K562 (cell line): ENCODE measurements at places on chromosomes 7 and 10. TPM values are rescaled to one million over a fixed set of nuclear protein-coding genes. Genes with fewer than 3 reads are reported as not detected.

GRCh38 chr10:95260397-95260881 is 30.4 kb downstream of the PDLIM1 start:
- H3K27me3 ChIP-seq, result no peaks in the 10 kb centered on the region
- no peak overlapping the region for H3K4me3 ChIP-seq
- peaks cover 72% of the 10 kb centered on the region; the same call in 2 of the 3 replicates for H3K36me3 ChIP-seq
- DNase-seq, result no peak

DNA sequence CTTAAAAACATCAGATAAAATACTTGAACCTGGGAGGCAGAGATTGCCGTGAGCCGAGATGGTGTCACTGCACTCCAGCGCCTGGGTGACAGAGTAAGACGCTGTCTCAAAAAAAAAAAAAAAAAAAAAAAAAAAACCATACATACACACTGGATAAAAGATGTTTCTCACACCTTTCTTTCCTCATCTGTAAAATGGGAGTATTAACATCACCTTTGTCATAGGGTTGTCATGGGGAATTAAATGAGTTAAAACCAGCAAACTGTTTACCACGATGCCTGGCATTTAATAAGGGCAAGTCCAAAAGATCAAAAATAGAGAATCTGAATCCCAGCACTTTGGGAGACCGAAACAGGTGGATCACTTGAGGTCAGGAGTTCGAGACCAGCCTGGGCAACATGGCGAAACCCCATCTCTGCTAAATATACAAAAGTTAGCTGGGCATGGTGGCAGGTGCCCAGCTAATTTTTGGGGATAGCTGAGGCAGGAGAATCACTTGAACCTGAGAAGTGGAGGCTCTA is 12.9 kb downstream of the LRRC20 start:
- H3K4me3 ChIP-seq, result no peak overlapping the region
- no peaks in the 10 kb centered on the region for H3K4me1 ChIP-seq
- no peak overlapping the region for H3K27ac ChIP-seq

GRCh38 chr10:100359030-100359432 is 12.0 kb downstream of the SCD start:
- peaks cover 23% of the 10 kb centered on the region for H3K4me1 ChIP-seq
- peaks cover 93% of the 10 kb centered on the region for H3K36me3 ChIP-seq
- DNase-seq, result peak; percentile 71
- no peaks in the 10 kb centered on the region for H3K27me3 ChIP-seq
- H3K27ac ChIP-seq, result peak overlapping the region; percentile 59
- H3K4me3 ChIP-seq, result no peak overlapping the region

DNA sequence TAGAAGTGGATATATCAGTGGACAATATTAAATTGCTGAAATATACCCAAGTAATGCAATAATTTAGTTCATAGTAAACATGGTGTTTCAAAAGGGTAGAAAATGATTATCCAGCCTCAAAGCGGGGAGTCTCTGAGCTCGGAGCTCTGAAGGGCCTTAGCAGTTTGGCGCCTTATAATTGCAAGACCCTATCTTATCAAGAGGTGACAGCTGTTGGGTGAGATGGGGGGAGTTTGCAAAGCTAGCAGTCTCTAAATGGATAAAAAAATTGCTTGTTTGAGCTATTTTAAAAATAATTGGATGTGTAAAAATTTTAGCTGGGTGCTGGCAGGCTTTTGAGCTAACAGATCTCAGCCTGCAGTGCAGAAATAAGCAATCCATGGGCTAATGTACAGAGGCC is 219.2 kb downstream of the CCSER2 start:
- H3K27me3 ChIP-seq, result peaks cover 30% of the 10 kb centered on the region
- no peak for DNase-seq
- no peak overlapping the region for H3K4me3 ChIP-seq

GRCh38 chr7:94897541-94897940 is 9.9 kb upstream of the PPP1R9A start:
- no peak for DNase-seq
- no peaks in the 10 kb centered on the region for H3K4me1 ChIP-seq
- H3K36me3 ChIP-seq, result no peaks in the 10 kb centered on the region
- H3K27ac ChIP-seq, result no peak overlapping the region

- no peaks in the 10 kb centered on the region for H3K4me1 ChIP-seq
- H3K27ac ChIP-seq, result no peak overlapping the region
- no peaks in the 10 kb centered on the region for H3K27me3 ChIP-seq
These were observed 170.2 kb upstream of the MKI67 start for GRCh38 chr10:128296253-128297007.

DNA sequence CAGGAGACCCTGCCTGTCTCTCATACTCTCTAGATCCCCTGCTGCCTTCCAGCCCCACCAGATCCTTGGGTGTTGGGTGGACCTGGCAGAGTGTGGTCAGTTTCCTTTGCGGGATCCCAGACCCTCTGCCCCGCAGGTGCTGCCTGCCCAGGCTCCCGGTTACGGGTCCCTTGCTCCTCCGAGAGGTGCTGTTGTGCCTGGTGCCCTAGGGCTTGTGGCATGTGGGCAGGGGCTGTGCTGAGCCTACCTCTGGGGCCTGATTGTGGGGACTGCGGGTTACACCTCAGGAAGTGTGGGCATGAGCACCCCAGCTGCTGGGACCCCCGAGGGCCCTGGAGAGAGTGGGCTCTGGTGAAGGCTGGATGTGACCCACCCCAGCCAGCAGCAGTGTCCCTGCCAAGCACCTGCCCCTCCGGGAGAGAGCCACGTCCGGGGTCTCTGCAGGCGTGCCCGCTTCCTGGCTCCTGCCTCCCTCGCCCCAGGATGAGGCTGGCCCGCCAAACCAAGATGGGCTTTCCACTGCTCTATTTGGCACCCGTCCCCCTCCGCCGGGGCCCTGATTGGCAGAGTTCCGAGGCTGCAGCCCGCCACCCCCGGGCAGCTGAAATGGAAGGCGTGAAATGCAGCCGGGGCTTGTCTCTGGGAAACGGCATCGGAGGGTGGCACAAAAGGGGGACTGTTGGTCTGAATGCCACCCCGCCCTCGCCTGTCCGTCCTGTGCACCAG is 17.0 kb downstream of the CLIP2 start:
- no peak overlapping the region for H3K27ac ChIP-seq
- DNase-seq, result no peak
- no peaks in the 10 kb centered on the region for H3K36me3 ChIP-seq
- no peak overlapping the region for H3K4me3 ChIP-seq

PNLIP gene
- 0.69 and 1.1 TPM in 2 replicates for total RNA-seq

IDE gene
- 50.6 and 51.3 TPM in 2 replicates for total RNA-seq

GRCh38 chr10:120715171-120715570 is 136.0 kb upstream of the WDR11 start:
- no peaks in the 10 kb centered on the region for H3K27me3 ChIP-seq
- no peaks in the 10 kb centered on the region for H3K4me1 ChIP-seq
- H3K36me3 ChIP-seq, result no peaks in the 10 kb centered on the region
- H3K4me3 ChIP-seq, result no peak overlapping the region

- DNase-seq, result no peak
- no peaks in the 10 kb centered on the region for H3K4me1 ChIP-seq
- H3K36me3 ChIP-seq, result no peaks in the 10 kb centered on the region
These were observed 10.0 kb upstream of the ICA1 start for GRCh38 chr7:8271960-8272359.
